Activated CD4-positive, alpha-beta T cell treated with anti-CD3 and anti-CD28 coated beads, Interleukin-2, amount 50 U/mL, for 48 hours (primary cell): ENCODE measurements at places on chromosomes 4 and X.
A peak's percentile ranks its signal among the peaks of the same experiment; 100 is the strongest.

- DNase-seq: no peak
Observed at GRCh38 chr4:20591571-20591970, 108.7 kb upstream of the PACRGL start.

DNA sequence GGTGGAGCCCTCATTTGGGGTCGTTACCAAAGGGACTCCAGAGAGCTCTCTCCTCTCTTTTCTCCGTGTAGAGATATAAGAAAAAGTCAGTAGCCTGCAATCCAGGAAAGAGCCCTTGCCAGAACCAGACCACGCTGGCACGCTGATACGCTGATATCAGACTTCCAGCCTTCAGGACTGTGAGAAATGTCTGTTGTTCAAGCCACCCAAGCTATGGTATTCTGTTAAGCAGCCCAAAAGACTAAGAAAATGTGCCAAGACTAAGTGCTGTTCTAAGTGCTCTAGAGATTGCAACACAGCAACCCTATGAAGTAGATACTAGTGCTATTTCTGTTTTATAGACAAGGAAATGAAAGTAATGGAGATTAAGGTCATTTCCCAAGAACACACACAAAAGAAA, 205.7 kb downstream of the CAMK2D start:
- no peak for DNase-seq

- DNase-seq: no peak
Observed at GRCh38 chrX:16745102-16745501, 25.7 kb downstream of the SYAP1 start.

DNA sequence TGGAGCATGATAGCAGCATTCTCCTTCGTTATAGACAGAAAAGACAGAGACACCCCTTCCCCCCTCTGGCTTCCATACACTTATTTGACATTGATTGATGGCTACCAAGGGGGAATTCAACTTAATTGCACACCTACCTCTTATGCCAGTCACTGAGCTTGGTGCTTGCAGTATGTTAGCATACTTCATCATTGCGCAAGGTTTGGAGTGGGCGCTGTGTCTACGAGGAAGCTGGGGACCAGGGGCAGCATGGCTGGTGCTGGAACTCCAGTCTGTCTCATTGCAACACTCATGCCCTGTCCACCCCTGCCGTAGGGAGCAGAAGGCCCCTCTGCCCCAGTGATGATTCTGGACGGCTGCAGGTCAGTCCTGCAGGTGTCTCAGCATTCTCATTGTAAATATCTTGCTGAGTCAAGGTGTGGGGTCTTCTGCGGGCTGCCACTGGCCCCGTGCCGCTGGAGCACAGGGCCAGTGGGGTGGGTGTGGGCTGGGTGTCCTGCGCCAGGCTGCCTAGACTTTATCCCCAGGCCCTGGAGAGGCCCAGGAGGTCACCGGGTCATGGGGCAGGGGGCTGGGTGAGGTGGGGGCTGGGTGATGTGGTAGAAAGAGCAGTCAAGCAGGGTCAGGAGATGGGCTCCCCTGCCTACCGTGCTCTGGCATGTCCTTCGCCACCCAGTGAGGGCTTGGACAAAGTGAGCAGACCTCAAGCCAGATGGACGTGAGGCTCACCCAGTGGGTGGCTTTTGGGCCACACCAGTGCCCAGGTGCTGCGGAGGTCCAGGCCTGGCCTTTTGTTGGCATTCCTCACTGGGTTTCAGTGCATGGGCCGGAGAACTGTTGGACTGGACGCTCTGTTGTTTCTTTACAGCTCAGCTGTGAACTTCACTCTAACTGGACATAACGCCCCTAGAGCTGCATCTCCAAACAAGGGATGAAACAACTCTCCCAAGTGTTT, 85.5 kb downstream of the PSAPL1 start:
- no peak for DNase-seq

DNA sequence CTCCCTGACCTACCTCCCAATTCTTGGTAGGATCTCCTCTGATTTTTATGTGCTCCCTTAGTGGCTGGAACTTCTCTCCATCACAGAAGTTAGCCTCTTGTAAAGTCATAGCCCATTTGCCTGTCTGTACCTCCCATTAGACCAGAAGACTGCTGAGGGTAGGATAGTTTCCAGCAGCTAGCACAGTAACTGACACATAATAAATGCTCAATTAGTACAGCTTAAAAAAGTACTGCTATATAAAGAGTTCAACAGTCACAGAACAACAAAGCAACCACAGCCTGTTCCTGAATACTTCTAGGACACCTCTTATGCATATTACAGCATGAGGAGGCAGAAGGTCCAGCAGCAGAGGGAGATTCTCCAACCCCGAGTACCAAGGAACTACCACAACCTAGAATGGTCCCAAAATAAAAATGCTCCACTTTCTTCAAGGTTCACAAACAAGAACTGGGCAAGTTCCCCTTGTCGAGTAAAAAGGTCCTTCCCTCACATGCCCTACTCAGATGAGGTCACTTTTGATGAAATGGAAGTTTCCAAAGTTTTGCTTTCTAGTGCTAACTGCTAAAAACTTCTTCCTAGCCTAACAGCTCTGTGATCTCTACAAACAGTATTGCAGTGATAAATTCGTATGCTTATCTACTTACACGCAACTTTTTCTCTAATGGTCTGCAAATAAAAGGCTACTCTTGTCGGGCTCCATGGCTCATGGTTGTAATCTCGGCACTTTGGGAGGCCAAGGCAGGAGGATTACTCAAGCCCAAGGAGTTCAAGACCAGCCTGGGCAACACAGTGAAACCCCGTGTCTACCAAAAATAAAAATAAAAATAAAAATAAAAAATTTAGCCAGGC, 12.8 kb downstream of the MECP2 start:
- DNase-seq: no peak

DNA sequence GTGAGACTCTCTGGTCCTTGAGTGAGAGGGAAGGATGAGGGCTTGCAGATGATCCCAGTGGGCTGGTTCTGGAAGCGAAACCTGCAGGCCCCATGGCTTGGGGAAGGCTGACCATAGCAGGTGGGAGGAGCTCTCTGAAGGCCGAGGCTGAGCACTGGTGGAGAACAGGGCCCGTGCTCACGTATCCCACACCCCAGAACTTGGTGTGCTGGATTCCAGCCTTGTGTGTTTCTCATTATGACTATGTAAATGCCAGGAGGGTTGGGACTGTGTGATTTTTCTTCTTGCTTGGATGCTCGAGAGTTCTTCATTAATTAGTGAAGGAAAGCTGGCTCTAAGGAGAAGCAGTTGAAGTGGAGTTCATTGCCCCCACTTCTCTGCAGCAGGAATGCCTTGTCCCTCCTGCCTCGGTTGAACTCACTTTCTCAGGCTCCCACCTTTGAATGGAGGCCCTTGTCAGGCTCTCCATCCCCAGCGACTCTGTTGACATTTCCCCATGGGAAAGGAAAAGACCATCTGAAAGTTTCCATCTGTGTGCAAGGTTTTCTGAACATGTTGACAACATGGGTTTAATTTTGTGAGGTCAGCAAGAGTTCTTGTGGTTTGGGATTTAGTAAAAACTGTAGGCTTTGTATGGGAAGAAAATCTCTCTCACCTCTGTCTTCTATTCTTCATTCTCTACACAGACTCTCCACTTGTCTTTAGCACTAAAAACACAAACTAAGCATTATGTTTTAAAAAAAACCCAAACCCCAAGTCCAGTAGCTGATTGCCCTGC, 57.7 kb downstream of the TBL1X start:
- no peak for DNase-seq

DNA sequence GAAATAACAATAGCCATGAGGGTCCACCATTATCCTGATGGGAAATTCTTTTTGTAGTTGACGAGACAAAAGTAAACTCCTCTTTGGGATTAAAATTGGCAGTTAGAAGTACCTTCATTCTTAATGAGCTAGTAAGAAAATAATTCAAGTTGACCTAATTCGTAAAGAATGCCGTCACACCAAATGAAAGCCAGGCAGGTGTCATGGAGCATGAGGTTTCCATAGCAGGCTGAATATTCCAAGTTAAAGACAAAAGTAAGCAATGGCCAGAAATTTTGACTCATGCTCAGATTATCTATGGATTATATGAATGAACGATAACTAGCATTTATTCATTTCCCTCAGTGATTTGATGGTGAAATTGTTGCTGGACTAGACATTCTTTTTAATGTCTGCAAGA, 192.2 kb upstream of the FAT1 start:
- no peak for DNase-seq

GRCh38 chr4:78299565-78299972, 242.4 kb downstream of the FRAS1 start:
- no peak for DNase-seq

DNA sequence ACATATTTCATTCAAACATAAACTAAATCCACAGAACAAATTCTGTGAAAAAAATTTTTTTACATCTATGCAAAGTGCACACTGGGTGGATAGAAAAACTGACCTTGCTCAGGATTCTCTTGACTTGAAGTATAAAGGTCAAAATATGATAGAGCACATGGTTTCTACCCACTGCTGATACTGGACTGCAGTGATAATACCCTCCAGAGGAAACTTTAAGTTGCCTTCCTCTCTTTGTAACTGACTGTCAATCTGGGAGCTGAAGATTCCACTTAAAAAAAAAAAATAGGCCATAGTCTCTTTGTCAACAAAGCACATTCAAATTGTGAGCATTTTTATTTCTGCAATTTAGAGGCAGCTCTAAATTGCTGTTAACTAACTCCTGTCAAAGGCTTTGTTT, 3.2 kb upstream of the AMMECR1 start:
- no peak for DNase-seq

DNA sequence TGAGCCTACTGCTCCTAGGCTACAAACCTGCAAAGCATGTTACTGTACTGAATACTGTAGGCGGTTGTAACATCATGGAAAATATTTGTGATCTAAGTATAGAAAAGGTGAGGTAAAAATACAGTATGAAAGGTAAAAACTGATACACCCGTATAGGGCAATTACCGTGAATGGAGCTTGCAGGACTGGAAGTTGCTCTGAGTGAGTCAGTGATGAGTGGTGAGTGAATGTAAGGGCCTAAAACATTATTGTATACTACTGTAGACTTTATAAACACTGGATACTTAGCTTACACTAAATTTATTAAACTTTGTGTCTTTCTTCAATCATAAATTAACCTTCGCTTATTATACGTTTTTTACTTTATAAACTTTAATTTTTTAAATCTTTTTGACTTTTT, 3.7 kb downstream of the KIF4A start:
- DNase-seq: no peak

DNA sequence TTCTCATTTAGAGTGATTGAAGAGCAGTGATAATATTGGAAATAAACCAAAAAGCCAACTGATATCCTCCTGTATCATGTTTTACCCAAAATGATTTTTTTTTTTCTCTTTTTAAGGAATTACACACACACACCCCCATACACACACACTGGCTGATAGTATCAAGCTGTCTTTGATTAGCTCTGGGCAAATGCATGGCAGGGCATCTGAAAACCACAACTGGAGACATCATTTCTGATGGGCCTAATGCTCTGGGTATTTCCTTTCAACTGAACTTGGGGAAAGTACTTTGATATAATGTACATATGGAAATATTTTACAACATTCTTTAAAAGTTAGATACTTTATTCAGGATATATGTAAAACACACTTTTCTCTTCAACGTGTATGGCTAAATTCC, 14.2 kb upstream of the OSTC start:
- no peak for DNase-seq

GRCh38 chr4:156954587-156954986, 17.0 kb downstream of the PDGFC start:
- no peak for DNase-seq

DNA sequence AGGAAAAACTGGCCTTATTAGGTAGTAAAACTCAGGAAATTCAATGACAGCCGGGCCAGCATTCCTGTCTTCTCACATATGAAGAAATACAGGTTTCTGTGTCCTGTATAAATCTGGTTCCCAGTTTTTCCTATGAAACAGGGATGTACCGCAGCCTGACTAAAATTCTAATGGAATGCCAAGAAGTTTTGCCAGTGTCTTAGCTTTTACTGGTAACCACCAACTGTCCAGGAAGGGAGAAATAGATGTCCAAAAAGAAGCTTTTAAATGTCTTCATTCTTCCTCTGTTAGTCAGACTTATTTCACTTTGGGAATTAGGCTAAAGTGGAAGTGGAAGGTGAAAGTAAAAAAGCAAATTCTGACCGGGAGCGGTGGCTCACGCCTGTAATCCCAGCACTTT, 108.0 kb upstream of the TBL1X start:
- DNase-seq: no peak

DNA sequence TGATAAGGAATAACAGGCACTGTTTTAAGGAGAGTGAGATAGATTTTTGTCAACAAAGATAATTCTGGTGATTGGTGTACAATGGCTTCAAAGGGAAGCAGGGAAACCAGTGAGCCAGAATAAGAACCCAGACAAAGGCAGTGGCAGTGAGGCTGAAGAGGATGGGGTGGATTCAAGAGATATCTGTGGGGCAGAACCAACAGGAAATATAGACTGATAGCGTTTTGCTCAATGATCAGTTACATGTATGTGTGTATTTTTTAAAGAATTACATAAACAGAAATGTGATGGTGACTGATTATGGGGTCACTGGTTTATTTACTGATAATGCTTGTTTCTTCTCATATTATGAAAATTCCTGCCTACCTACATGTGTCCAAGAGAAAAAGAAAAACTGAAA, 66.4 kb downstream of the AMMECR1 start:
- no peak for DNase-seq

GRCh38 chr4:38322714-38323113, 341.3 kb upstream of the KLF3 start:
- no peak for DNase-seq

DNA sequence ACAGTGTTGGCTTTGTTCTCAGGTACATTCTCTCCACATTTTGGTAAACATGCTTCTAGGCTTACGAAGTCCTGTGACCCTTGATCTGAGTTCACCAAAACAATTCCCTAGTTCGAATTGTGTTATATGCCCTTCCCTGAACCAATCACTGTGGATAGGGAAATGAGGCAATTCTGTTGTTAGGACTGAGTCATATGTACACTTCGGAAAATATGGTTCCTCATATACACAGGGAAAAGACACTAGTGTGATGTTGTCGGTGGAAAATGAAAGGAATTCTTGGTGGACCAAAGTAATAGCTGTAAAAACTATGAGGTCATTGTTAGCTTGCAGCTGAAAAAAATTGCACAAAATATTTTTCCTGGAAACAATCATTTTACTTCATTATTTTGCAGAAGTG, 46.6 kb upstream of the MAGEC2 start:
- no peak for DNase-seq

- no peak for DNase-seq
Observed at GRCh38 chrX:9656277-9656676, 109.4 kb downstream of the GPR143 start.

- peak; percentile 37 for DNase-seq
Observed at GRCh38 chrX:104270916-104271512, 16.3 kb upstream of the ESX1 start.

GRCh38 chrX:101409043-101409442, 1.0 kb downstream of the HNRNPH2 start:
- DNase-seq: no peak

DNA sequence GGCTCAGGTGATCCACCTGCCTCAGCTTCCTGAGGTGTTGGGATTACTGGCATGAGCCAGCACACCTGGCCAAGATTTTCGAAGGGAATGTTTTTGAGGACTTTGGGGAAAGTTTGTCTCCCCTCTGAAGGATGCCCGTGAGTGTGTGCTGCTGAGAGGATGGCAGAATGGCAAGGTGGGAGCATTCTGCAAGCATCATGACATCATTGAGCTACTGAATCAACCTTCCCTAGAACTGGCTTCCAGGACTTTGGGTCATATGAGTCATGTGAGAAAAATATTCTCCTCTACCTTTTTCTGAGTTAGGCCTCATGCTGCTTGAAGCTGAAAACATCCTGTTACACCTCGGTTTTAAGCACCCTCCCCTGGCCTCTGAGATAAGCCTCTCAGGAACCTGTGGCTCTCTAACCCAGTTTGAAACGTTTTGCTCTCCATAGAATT, 31.0 kb downstream of the TMEM131L start:
- DNase-seq: peak; percentile 54

GRCh38 chr4:177778623-177779022, 336.4 kb upstream of the AGA start:
- no peak for DNase-seq
